ENCODE measurements at places on chromosomes 6 and 20. TPM values are rescaled to one million over a fixed set of nuclear protein-coding genes. Genes with fewer than 3 reads are reported as not detected.

SPATA25 gene
- 4.4 TPM for total RNA-seq

BCKDHB gene
- total RNA-seq: 17.5 TPM

CASP8AP2 gene
- total RNA-seq: 46.3 TPM

FERMT1 gene
- 2.8 TPM for total RNA-seq

DYNLT2 gene
- total RNA-seq: 4.1 TPM

OR2B6 gene
- not detected for total RNA-seq

MEI4 gene
- 0.31 TPM for total RNA-seq

MGME1 gene
- 9.1 TPM for total RNA-seq
